ENCODE measurements at places on chromosomes 2 and 18.
A peak's percentile ranks its signal among the peaks of the same experiment; 100 is the strongest.

- DNase-seq = no peak
- H3K27ac ChIP-seq = no peak overlapping the region
- no peaks in the 10 kb centered on the region for H3K4me1 ChIP-seq
Observed at GRCh38 chr2:58702302-58702885, 461.3 kb upstream of the FANCL start.

GRCh38 chr2:173828189-173829142 is 136.7 kb downstream of the SP3 start:
- H3K4me3 ChIP-seq = no peak overlapping the region
- no peaks in the 10 kb centered on the region for H3K4me1 ChIP-seq
- peaks cover 30% of the 10 kb centered on the region for H3K27me3 ChIP-seq
- no peak for DNase-seq
- no peak overlapping the region for H3K27ac ChIP-seq

DNA sequence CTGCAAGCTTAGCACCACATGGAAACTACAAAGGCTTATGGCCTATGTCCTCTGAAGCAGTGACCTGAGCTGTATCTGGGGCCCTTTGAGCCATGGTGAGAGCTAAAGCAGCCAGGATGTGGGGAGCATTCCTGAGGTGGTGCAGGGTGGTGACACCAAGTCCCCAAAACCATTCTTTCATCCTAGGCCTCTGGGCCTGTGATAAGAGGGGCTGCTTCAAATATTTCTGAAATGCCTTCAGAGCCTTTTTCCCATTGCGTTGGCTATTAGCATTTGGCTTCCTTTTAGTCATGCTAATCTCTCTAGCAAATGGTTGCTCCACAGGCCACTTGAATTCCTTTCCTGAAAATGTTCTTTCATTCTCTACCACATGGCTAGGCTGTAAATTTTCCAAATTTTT is 13.4 kb downstream of the CCDC150 start:
- H3K4me1 ChIP-seq = no peaks in the 10 kb centered on the region
- peaks cover 4% of the 10 kb centered on the region for H3K27me3 ChIP-seq
- H3K36me3 ChIP-seq = peaks cover 37% of the 10 kb centered on the region
- H3K4me3 ChIP-seq = no peak overlapping the region
- H3K27ac ChIP-seq = no peak overlapping the region
- DNase-seq = no peak

DNA sequence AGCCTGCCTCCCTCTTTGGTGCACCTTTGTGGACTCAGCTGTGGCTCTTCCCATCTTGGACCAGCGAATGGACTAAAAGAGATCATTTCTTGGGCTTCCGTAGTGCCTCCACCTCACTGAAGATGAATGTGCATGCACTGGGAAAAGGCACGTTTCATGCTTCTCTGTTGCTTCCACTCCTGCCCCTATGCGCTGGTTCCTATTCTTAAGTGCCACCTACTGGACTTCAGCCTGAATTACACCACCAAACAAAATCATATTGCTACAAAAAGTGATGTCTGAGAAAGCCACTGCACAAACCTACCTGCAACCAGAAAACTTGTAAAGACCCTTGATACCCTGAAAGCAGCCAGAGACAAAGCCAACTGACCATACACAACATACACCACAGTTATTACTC is 695.6 kb downstream of the TSN start:
- no peaks in the 10 kb centered on the region for H3K27me3 ChIP-seq
- no peak for DNase-seq
- no peaks in the 10 kb centered on the region for H3K4me1 ChIP-seq
- H3K27ac ChIP-seq = no peak overlapping the region

- no peaks in the 10 kb centered on the region for H3K4me1 ChIP-seq
- no peak overlapping the region for H3K4me3 ChIP-seq
- no peaks in the 10 kb centered on the region for H3K27me3 ChIP-seq
- H3K36me3 ChIP-seq = no peaks in the 10 kb centered on the region
- DNase-seq = no peak
Observed at GRCh38 chr2:179140571-179140970, 90.6 kb upstream of the CCDC141 start.

DNA sequence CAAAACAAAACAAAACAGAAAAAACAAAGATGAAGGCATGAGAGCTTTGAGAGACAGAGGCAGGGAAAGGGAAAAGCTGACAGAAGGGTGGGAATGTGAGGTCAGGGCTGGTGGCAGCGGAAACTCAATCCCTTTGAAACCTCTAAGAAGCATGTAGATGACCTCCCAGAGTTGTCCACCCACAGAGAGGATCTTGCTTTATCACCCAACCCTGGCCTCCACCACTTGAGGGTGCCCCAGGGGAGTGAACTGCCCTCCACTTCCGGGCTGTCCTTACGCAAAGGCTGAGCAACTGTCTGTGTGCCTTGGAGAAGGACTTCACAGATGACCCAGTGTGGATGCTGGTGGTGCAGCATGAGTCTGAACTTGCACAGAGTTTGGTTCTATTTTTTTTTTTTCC is 26.7 kb downstream of the PDCL3 start:
- no peak for DNase-seq
- H3K4me3 ChIP-seq = no peak overlapping the region
- H3K27ac ChIP-seq = peak overlapping the region; percentile 53
- H3K4me1 ChIP-seq = peaks cover 42% of the 10 kb centered on the region
- H3K27me3 ChIP-seq = no peaks in the 10 kb centered on the region

GRCh38 chr2:160225722-160226121 is 25.6 kb upstream of the ITGB6 start:
- H3K4me3 ChIP-seq = no peak overlapping the region
- no peak for DNase-seq

- peaks cover 9% of the 10 kb centered on the region for H3K27me3 ChIP-seq
- no peaks in the 10 kb centered on the region for H3K36me3 ChIP-seq
- H3K4me1 ChIP-seq = no peaks in the 10 kb centered on the region
- H3K4me3 ChIP-seq = no peak overlapping the region
- DNase-seq = no peak
Observed at GRCh38 chr18:21389903-21390302, 147.9 kb downstream of the GREB1L start.

GRCh38 chr2:140539242-140539875 is 1591.5 kb downstream of the LRP1B start:
- no peak for DNase-seq
- H3K36me3 ChIP-seq = no peaks in the 10 kb centered on the region
- H3K4me3 ChIP-seq = no peak overlapping the region

DNA sequence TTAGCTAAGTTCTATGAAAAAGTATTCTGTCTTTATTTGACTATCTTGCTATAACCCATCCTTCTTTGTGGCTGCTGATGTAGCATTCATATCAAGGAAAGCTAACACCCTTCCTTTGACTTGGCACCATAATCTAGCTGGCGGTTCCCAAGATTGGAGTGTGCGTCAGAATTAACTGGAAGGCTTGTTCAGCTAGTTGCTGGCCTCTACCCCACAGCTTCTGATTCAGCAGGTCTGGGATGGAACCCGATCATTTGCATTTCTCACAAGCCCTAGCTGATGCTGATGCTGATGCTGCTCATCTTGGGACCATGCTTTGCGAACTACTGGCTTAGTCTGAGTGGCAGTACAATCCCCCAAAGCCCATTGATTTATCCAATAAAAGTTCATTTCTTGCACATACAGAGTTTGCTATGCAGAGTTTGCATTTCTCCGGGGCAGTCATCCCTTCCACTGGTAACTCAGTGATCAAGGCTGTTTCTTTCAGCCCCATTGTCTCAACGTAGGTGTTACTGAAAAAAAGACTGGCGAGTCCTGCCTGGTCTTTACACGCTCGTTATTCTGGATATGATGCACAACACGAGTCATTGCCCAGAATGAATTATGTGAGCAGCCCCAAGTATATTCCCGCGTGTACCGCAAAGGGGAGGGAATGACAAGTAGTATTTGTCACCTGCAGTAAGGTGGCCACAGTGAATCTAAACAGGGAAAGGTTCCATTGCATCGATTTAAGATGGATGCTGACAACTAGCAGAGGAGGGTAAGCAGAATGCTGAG is 96.5 kb downstream of the ZNF532 start:
- peaks cover 3% of the 10 kb centered on the region for H3K4me1 ChIP-seq
- H3K4me3 ChIP-seq = no peak overlapping the region
- no peak for DNase-seq
- no peak overlapping the region for H3K27ac ChIP-seq

- no peaks in the 10 kb centered on the region for H3K27me3 ChIP-seq
- H3K4me3 ChIP-seq = no peak overlapping the region
- DNase-seq = no peak
- no peak overlapping the region for H3K27ac ChIP-seq
- H3K4me1 ChIP-seq = no peaks in the 10 kb centered on the region
- no peaks in the 10 kb centered on the region for H3K36me3 ChIP-seq
Observed at GRCh38 chr18:55731594-55732042, 143.6 kb upstream of the TCF4 start.

DNA sequence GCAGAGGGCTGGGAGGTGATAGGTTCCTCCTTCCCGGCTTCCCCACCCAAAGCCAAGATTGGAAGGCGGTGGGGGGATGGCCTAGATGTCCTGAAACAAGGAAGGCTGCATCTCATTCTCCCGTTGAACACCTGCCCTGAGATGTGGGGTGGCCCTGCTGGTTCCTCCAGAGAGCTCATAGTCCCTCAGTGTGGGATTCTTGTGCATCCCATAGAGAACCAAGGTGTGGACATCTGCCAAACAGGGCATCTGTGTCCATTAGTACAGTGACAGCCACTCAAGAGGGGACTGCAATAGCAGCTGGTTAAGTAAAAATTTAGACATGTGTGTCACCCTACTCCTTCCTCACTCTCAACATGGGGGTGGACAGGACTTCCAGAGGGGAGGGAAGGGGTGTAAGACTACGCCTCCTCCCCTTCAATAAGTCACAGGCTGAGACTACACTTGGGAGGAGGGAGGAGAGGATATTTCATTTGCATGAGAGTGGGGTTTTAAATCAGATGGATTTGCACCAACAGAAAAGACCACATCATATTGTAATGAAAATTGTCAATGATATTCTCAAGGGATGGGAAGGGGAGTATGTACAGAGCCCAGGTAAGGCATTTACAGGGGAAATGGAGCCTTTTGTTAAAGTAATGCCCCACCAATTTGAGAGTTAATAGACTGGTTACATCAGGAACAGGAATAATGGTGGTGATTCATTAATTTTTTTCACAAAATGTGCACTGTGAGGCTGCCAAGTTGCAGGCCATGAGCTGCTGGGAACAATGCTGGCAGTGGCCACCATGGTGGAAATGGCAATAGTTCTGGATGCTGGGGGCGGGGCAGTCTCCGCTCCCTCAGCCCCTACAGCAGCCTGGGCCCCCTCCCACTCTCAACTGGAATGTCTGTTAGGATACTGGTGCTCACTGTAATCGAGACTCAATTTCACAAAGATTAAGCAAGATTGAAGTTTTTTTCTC is 80.6 kb downstream of the TEX51 start:
- H3K27me3 ChIP-seq = peaks cover 2% of the 10 kb centered on the region
- DNase-seq = no peak
- H3K4me3 ChIP-seq = no peak overlapping the region
- H3K4me1 ChIP-seq = peaks cover 8% of the 10 kb centered on the region
- no peak overlapping the region for H3K27ac ChIP-seq

DNA sequence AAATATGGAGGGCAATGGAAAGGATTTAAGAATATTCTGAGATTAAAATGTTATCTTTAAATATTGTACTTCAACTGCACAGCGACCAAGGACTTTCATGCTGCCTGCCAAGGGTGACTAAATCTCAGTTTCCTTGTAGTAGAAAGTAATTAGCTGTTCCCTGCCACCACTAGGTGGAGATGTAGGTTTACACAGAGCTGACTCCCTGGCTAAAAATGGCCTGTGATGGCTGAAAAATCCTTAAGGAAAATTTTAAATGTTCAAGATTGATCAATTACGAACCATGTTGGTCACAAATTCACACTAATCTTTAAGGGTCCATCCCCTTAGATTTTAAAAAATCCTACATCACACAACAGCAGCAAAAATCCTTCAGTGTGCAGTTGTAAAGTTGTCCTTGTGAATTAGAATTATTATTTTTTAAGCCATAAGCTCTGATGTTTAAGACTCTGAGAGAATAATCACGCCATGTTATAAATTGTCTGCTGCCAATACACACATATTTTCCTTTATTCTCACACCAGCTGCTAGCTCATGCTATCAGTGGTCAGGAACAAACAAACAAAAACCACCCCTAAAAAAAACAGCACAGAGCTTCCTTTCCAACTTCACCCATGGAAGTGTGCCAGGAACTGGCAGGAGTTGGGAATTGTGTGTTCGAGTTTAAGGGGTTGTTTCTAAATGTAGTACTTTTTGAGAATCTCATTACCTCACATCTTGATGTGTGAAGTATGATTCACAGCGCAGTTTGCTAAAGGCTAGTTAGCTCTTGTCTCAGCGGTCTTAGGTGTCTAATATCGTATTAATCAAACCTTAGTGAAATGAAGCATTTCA is 399.8 kb downstream of the TMEM182 start:
- no peak overlapping the region for H3K4me3 ChIP-seq
- DNase-seq = no peak
- no peaks in the 10 kb centered on the region for H3K4me1 ChIP-seq
- H3K27ac ChIP-seq = no peak overlapping the region

DNA sequence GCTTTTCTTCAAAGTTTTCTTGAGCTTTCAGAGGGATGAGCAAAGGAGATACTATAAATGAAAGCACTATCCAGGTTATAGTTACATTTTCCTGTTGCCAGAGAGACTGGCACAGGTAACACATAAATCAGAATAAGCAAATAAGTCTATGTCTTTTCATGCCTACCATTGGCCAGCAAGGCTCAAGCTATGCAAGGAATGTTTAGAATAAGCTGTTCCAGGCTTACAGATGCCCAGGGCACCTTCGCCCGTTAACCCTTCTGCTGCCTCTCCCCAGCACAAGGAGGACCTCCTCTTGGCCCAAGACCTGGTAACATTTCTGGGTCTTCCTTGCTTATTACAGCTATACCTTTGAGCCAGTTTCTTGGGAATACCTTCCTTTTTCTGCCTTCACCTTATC is 233.7 kb upstream of the MEIS1 start:
- H3K4me3 ChIP-seq = no peak overlapping the region
- no peaks in the 10 kb centered on the region for H3K4me1 ChIP-seq
- H3K27me3 ChIP-seq = no peaks in the 10 kb centered on the region
- no peaks in the 10 kb centered on the region for H3K36me3 ChIP-seq

DNA sequence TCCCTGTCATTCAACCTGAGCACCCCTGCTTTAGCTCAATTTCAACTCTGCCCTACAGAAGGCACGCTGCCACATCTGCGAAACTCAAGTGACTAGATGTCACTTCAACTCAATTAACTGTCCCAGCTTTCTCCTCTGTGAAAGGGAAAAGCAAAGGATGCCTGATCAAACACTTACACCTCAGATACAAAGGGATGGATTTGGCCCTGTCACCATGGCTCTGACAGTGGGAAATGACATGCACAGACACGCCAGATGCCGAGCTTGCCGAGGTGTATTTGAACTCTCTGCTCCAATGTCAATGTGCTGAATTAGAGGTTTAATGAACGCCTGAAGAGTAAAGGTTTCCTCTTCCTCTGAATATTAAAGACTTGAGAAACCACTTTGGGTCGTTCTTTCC is 481.1 kb downstream of the CBLN2 start:
- no peak overlapping the region for H3K27ac ChIP-seq
- no peaks in the 10 kb centered on the region for H3K4me1 ChIP-seq
- no peaks in the 10 kb centered on the region for H3K27me3 ChIP-seq
